ENCODE measurements at places on chromosomes 7 and 10.

- no peak for DNase-seq
Observed at GRCh38 chr10:118873738-118874105, 119.0 kb upstream of the CACUL1 start.

- DNase-seq, result peak; percentile 72
Observed at GRCh38 chr7:26688388-26688787, 176.0 kb downstream of the SKAP2 start.

GRCh38 chr7:43135129-43135528 lies 22.7 kb downstream of the HECW1 start:
- DNase-seq, result no peak

DNA sequence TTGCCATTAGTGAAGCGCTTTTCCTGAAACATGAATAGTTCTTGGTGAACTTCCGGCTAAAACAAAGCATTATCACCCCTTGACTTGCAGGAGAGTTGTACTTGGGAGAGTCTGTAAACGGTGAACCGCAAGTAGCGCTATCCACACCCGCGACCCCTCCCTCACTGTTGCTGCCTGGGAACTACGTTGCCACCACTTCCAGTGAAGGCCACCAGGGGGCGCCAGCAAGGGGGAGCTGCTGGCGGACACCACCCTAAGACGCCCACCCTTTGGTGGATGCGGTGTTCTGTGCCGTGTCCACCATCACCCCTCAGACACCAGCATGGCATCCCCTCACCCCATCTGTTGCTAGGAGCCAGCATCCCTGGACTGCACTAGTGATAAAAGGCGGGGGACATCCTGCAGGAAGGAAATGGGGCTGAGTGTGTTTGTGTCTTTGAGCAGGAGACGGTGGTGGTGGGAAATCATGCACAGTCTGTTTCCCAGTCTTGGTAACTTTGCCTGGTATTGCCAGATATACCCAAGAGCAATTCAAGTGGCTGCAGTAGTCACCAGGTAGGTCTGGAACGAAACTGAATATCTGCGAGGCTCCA lies 298.2 kb downstream of the FRMD4A start:
- no peak for DNase-seq

DNA sequence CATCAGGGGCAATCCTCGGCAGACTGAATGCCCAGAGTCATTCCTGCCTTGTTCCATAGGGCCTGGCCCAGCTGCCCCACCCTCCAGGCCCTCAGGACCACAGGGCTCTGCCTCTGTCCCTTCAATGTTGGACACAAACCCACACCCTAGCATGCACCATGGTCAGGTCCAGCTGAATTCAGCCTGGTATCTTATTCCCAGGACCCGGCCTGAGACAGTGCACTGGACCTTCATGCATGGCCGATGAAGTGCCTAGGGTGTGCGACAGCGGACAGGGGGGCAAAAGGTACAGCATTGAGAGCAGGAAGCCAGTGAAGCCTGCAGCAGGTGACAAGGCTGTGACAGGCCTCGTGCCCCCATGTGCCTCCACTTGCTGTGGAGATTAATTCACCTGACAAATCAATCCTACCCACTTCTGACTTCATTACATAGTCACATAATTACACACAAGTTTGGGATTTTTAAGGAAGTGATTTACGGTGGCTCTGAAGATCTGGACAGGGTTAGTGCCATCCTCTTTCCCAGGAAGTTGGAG lies 261.9 kb downstream of the GRID1 start:
- DNase-seq, result no peak

DNA sequence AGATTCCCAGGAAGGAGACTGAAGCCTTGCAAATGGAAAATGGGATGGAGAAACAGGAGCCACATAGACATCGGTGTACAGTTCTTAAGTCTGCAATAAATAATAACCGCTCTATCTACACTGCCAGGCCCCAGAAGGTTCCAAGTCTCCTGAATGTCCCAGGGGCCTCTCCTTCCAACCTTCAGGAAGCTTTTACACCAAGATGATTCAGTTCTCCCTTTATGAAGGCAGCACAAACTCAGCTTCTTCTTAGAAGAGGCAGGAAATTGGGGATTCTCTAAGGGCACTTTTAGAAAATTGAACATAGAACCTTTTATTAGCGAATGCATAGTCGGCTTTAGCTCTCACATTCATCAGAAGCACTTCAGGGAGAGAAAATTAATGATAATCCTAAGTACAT lies 130.8 kb upstream of the LYZL1 start:
- no peak for DNase-seq

DNA sequence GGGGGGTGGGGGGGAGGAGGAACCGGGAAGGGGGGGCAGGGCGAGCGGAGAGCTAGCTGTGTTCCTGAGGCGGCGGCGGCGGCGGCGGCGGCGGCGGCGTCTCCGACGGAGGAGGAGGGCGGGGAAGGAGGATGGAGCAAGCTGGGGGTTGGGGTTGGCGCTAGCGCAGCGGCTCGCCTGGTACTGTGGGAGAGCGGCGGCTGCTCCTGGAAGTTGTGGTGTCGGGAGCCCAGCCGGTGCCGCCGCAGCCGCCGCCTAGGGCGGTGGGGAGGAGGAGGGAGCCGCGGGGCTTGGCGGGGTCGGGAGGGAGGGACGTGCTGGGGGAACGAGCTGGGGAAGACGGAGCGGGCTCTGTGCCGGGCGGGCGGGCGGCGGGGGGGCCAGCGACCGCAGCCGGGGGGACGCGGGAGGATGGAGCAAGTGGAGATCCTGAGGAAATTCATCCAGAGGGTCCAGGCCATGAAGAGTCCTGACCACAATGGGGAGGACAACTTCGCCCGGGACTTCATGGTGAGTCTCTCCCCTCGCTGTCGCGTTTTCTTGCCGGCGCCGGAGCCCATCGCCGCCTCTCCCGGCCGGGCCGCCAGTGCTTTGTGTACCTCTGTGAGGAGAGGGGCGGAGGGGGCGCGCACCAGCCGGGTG lies at the start of gene PTPN12:
Gene PTPN12 (plus strand): TSS at position 160 of the 642 bp plus-strand sequence. CDS start 252 bp downstream, at position 412.
- DNase-seq, result peak; percentile 89

DNA sequence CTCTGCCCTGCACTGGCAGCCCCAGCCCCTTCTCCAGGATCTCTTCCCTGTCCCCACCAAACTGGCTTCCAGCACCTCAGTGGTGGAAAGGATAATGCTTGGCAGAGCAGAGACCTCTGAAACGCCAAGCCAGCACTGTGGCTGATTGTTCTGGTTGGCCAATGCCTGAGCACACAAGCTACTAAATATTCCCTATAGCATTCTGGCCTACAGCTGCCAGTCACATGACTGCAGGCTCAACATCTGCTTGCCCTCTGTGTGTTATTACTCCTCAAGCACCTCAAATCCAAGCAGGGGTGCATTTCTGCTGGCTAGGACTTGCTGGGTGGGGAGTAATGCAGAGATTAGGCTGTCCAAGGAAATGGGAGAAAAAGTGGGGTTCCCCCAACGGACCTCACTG lies 6.1 kb downstream of the TBATA start:
- DNase-seq, result no peak

GRCh38 chr10:76582531-76582930 lies 1055.1 kb downstream of the KCNMA1 start:
- DNase-seq, result no peak

DNA sequence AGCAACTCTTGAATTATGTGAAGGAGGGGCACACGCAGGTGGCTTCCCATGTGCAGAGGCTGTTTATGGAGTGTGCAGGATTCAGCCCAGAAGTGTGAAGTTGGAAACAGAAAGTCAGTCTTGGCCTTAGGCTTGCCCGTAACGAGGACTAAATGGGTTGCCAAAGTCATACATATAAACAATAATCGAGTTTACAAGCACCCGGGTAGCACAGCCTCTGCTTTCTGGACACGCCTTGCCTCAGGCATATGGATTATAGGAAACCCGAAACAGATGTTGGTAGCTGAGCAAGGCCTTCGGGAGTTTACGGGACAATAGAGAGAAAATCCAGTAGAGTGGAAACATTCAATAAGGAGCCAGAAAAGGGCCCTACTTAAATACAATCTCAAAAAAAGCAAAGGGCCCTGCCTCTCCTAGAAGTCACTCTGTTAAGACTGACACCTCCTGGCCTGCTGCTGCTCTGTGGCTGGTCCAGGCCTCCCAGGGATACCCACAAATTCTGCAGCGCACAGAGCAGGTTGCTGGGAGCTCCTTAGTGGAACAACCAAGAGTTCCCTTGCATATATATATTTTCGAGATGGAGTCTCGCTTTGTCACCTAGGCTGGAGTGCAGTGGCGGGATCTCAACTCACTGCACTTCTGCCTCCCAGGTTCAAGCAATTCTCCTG lies 48.5 kb downstream of the SMKR1 start:
- DNase-seq, result no peak

GRCh38 chr10:112161757-112162518 lies 21.6 kb downstream of the GPAM start:
- no peak for DNase-seq

DNA sequence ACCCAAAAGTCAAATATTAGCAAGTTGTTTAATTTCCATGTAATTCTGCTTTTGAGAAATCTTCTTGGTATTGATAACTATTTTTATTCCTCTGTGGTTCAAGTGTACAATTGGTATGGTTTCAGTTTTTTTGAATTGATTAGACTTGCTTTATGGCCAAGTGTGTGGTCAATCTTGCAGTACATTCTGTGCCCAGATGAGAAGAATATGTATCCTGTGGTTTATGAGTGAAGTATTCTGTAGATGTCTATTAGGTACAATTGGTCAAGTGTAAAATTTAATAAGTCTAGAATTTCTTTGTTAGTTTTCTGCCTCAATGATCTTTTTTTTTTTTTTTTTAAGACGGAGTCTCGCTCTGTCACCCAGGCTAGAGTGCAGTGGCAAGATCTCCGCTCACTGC lies 36.6 kb upstream of the C7orf33 start:
- no peak for DNase-seq

- peak; percentile 7 for DNase-seq
Observed at GRCh38 chr10:50544095-50544856, 79.5 kb downstream of the SGMS1 start.

All from NCI-H526 treated with DMSO at 0.1 percent for 48 hours (cell line).